ENCODE measurements at places on chromosomes 12 and 14.
A peak's percentile ranks its signal among the peaks of the same experiment; 100 is the strongest.

DNA sequence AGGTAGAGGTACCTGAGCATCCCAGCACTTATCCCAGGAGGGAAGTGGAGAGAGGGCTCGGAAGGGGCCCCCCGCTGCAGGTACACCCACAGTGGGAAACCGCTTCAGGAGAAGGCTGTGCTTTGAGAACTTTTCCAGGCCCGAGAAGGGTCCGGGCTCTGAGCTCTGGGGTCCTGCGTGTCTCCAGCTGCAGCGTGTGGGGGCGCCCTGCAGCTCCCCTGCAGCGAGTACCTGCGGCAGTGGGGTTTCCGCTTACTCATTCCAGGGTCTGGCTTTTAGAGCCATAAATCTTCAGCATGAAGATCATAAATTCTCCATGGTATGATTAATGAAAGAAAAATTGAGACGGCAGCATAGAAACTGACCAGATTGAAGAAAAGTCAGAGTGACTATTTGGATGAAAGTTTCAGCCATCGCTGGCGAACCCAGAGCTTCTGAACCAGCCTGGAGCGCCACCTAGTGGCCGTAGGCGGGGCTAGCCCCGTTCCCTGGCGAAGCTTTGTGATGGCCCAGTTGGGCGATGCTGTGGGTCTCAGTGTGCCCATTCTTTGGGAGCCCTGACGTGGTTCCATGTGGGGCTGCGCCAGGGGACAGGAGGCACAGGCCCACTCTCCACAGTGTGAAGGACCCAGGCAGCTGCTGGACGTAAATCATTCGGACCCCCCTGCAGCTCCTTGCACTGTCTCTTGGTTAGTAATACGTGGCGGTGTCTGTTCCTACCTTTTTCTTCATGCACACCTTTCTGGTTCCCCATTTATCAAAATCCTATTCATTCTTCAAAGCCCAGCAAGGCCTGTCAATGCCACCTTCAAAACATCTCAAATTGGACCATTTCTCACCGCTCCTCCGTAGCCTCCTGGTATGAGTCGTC lies 198.2 kb downstream of the TSPAN9 start:
- peaks cover 46% of the 10 kb centered on the region for H3K4me1 ChIP-seq
- H3K27ac ChIP-seq = no peak overlapping the region
- H3K27me3 ChIP-seq = peaks cover 18% of the 10 kb centered on the region
- peak; percentile 72 for DNase-seq

GRCh38 chr14:49946320-49947141 lies 53.6 kb downstream of the ARF6 start:
- H3K36me3 ChIP-seq = no peaks in the 10 kb centered on the region
- peak; percentile 64 for DNase-seq
- peak overlapping the region; percentile 65 for H3K4me3 ChIP-seq
- H3K27ac ChIP-seq = peak overlapping the region; percentile 49
- peaks cover 52% of the 10 kb centered on the region for H3K4me1 ChIP-seq

DNA sequence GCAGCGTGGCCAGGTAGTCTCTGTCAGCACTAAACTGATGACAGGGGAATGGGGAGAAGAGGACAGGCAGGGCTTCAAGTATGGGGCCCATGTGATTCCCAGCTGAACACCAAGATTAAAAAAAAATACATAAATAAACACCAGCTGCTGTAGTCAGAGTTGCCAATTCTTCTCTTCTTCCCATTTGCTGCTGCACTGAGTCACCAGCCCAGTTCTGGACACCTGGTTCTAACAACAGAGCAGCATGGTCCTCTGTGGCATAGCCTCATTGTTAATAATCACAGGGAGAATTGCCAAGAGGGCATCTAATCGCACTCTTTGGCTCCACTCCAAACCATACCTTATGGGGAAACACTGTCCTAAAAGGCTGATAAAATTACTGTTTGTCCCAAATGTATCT lies 15.1 kb downstream of the PPM1H start:
- peak; percentile 29 for DNase-seq
- H3K27me3 ChIP-seq = peaks cover 2% of the 10 kb centered on the region
- H3K36me3 ChIP-seq = no peaks in the 10 kb centered on the region
- H3K4me1 ChIP-seq = peaks cover 43% of the 10 kb centered on the region
- H3K4me3 ChIP-seq = no peak overlapping the region

GRCh38 chr12:38708466-38708865 lies 196.9 kb downstream of the CPNE8 start:
- H3K27ac ChIP-seq = no peak overlapping the region
- no peaks in the 10 kb centered on the region for H3K27me3 ChIP-seq
- 0 out of 2 replicates have a peak, but pooled peaks cover 4% of the 10 kb centered on the region for H3K36me3 ChIP-seq
- DNase-seq = no peak
- H3K4me1 ChIP-seq = no peaks in the 10 kb centered on the region

DNA sequence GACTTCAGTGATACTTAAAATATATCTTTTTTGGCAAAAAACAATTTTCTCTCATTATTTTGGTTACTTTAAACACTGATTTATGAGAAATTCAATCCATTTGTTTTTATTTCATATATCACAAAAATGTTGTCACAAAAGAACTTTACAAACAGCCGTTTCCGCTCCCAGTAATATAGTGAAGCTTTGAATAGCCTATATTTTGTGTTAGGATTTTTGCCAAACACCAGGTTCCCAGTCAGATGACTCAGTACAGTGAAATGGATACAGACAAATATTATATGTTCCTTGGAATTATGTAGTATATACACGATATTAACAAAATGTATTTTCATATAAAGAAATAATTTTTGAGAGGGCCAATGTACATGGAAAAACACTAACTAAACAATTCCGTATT lies 411.1 kb downstream of the CCER1 start:
- DNase-seq = no peak
- H3K4me1 ChIP-seq = no peaks in the 10 kb centered on the region
- H3K27me3 ChIP-seq = no peaks in the 10 kb centered on the region
- H3K36me3 ChIP-seq = no peaks in the 10 kb centered on the region
- no peak overlapping the region for H3K27ac ChIP-seq
- no peak overlapping the region for H3K4me3 ChIP-seq

DNA sequence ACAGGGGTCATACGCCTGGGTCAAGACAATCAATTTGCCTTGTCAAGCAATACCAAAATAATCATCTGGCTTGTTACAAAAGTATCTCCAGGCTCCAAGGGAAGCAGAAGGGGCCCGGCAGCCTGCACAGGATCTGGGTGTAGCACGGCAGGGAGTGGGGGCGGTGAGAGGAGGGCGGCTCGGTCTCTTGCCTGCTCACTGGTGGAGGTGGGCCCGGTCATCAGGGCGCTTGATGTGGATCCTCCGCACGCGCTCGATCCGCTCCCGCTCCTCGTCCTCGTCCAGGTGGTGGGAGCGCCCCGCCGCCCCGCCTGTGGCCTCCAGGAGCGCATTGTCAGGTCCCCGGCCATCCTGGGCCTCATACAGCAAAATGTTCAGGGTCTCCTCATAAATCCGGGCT lies 25.7 kb downstream of the KCTD10 start:
- H3K27me3 ChIP-seq = 0 out of 2 replicates have a peak, but pooled peaks cover 2% of the 10 kb centered on the region
- no peak overlapping the region for H3K4me3 ChIP-seq
- peaks cover 43% of the 10 kb centered on the region for H3K4me1 ChIP-seq
- H3K36me3 ChIP-seq = peaks cover 42% of the 10 kb centered on the region
- H3K27ac ChIP-seq = no peak overlapping the region
- no peak for DNase-seq

GRCh38 chr14:75831455-75831854 lies 150.3 kb downstream of the TGFB3 start:
- peak overlapping the region; percentile 72 for H3K4me3 ChIP-seq
- peaks cover 3% of the 10 kb centered on the region for H3K27me3 ChIP-seq
- peak; percentile 30 for DNase-seq
- H3K36me3 ChIP-seq = peaks cover 5% of the 10 kb centered on the region
- H3K27ac ChIP-seq = peak overlapping the region; percentile 89
- peaks cover 71% of the 10 kb centered on the region for H3K4me1 ChIP-seq

GRCh38 chr12:93918900-93919299 lies 229.5 kb upstream of the PLXNC1 start:
- H3K27ac ChIP-seq = peak overlapping the region; percentile 96
- peaks cover 9% of the 10 kb centered on the region for H3K36me3 ChIP-seq
- no peak overlapping the region for H3K4me3 ChIP-seq
- peaks cover 2% of the 10 kb centered on the region for H3K27me3 ChIP-seq

- no peak for DNase-seq
- H3K36me3 ChIP-seq = no peaks in the 10 kb centered on the region
- no peak overlapping the region for H3K4me3 ChIP-seq
These were observed 138.9 kb downstream of the PLXNC1 start for GRCh38 chr12:94287245-94287628.

DNA sequence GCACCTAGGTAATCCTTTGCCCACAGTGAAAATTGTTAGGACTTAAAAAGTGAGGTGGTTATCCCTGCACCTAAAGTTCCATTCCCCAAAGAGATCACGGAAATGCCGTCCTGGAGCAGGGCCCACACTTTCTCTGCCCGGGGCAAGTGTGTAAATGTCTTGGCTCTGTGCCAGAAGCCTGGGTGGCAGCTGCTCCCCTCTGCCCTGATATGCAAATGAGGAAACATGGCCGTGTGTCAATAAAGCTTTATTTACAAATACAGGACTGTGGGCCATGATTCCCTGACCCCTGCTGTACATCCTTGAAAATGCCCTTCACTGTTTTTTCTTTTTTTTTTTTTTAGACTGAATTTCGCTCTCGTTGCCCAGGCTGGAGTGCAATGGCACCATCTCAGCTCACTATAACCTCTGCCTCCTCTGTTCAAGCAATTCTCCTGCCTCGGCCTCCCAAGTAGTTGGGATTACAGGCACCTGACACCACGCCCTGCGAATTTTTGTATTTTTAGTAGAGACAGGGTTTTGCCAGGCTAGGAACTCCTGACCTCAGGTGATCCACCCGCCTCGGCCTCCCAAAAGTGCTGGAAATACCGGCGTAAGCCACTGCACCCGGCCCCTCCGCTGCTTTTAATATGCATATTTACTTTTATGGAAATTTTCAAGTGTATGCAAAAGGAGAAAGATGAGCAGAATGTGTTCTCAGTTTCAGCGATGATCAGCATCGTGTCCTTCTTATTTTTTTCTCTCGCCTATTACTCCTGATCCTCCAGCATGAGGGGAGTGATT lies 75.5 kb downstream of the GALNT9 start:
- peaks cover 28% of the 10 kb centered on the region for H3K27me3 ChIP-seq
- H3K36me3 ChIP-seq = no peaks in the 10 kb centered on the region
- no peak overlapping the region for H3K4me3 ChIP-seq

GRCh38 chr12:106900554-106900953 lies 55.2 kb upstream of the TMEM263 start:
- H3K4me3 ChIP-seq = no peak overlapping the region
- H3K36me3 ChIP-seq = no peaks in the 10 kb centered on the region
- no peak for DNase-seq
- no peak overlapping the region for H3K27ac ChIP-seq

DNA sequence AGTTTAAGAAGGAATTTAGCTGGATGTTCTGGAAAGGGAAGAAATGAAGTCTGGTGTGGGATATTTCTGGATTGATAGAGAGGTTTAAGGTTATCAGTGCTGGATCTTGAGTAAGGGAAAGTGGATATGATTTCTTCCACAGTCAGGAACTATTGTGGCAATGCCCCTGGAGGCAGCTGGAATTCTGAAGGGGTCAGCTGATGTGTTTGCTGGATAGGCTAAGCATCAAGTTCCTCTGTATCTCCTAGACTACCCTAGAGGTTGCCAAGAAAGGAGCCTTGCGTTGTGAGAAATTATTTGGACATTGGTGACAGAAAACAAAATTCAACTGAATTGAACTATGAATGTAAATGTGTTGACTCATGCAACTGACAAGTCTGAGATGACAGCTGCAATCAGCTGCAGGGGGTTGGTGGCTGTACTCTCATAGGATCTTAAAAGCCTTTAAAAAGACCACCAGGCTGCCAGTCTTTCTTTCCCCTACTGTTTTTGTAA lies 244.4 kb downstream of the ATXN7L3B start:
- H3K4me3 ChIP-seq = no peak overlapping the region
- DNase-seq = no peak
- H3K27ac ChIP-seq = no peak overlapping the region
- H3K4me1 ChIP-seq = peaks cover 27% of the 10 kb centered on the region

GRCh38 chr14:94970941-94971730 lies 186.2 kb downstream of the DICER1 start:
- no peak overlapping the region for H3K27ac ChIP-seq
- H3K27me3 ChIP-seq = peaks cover 2% of the 10 kb centered on the region

DNA sequence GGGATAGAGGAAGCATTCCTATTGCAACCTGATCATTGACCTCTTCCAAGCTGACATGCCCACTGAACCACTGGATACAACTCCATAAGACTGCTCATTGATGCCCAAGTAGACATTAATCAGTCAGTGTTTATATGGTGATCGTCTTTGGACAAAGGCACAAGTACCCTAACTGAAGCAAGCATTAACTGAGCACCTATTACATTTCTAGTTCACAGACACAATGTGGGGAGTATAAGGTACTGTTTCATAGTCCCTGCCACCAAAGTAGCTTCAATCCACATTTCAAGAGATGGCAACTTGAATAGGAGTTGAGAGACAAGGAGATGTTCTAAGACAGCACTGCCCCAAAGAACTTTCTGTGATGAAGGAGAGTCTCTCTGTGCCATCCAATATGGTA lies 10.9 kb upstream of the COL2A1 start:
- no peak overlapping the region for H3K27ac ChIP-seq
- peaks cover 72% of the 10 kb centered on the region for H3K27me3 ChIP-seq
- H3K36me3 ChIP-seq = no peaks in the 10 kb centered on the region
- H3K4me3 ChIP-seq = no peak overlapping the region
- no peaks in the 10 kb centered on the region for H3K4me1 ChIP-seq
- DNase-seq = no peak

- no peaks in the 10 kb centered on the region for H3K27me3 ChIP-seq
- no peaks in the 10 kb centered on the region for H3K4me1 ChIP-seq
- no peak overlapping the region for H3K27ac ChIP-seq
- no peaks in the 10 kb centered on the region for H3K36me3 ChIP-seq
These were observed 25.6 kb upstream of the UBC start for GRCh38 chr12:124940143-124940392.

GRCh38 chr14:93223565-93223964 lies 16.5 kb downstream of the UBR7 start:
- H3K27me3 ChIP-seq = no peaks in the 10 kb centered on the region
- H3K4me3 ChIP-seq = no peak overlapping the region
- no peak for DNase-seq
- no peak overlapping the region for H3K27ac ChIP-seq

GRCh38 chr14:50047274-50047676 lies 69.1 kb downstream of the VCPKMT start:
- no peak overlapping the region for H3K4me3 ChIP-seq
- H3K27me3 ChIP-seq = peaks cover 1% of the 10 kb centered on the region
- peaks cover 41% of the 10 kb centered on the region for H3K4me1 ChIP-seq

DNA sequence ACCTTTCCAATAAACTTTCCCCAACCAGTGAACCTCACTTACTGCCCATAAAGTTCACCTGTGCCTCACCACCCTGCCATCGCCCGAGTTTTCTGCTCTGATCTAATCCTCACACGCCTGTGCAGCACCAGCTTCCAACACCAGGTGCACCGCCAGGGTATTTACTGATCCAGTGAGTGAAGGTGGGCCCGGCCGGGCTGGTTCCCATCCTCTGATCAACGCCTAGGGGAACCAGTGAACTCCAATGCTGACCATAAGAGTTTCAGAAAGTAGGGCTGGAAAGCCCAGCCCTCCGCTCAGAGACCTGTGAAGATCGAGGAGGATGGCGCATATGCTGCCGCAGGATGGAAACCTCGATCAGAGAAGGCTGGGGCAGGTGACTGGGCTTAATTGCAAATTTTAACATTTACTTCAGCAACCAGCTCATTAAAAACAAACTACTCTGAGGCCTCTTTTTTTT lies 685 bp upstream of the MYL6B start:
- peaks cover 38% of the 10 kb centered on the region for H3K4me1 ChIP-seq
- peaks cover 2% of the 10 kb centered on the region for H3K27me3 ChIP-seq
- peak overlapping the region; percentile 93 for H3K27ac ChIP-seq
- peaks cover 12% of the 10 kb centered on the region for H3K36me3 ChIP-seq
